Sigmoid colon (tissue), 7 donors: ENCODE measurements at places on chromosomes 1 and 21. TPM values are rescaled to one million over a fixed set of nuclear protein-coding genes. Genes with fewer than 3 reads are reported as not detected.

The ENAH gene
- total RNA-seq, result 92.2 TPM

- H3K4me1 ChIP-seq, result no peaks in the 10 kb centered on the region
- DNase-seq, result no peak
- H3K4me3 ChIP-seq, result no peak overlapping the region
- no peaks in the 10 kb centered on the region for H3K36me3 ChIP-seq
These were observed 21.1 kb upstream of the B3GALNT2 start for GRCh38 chr1:235525314-235525713.

The C1QB gene
- total RNA-seq, result 476 TPM

GRCh38 chr1:235566084-235566483 lies 61.8 kb upstream of the B3GALNT2 start:
- no peak overlapping the region for H3K27ac ChIP-seq
- DNase-seq, result no peak
- H3K27me3 ChIP-seq, result no peaks in the 10 kb centered on the region
- H3K4me1 ChIP-seq, result no peaks in the 10 kb centered on the region

- DNase-seq, result no peak
- H3K36me3 ChIP-seq, result peaks cover 15% of the 10 kb centered on the region
These were observed 33.9 kb upstream of the SELENON start for GRCh38 chr1:25765923-25766589.
